ENCODE measurements at places on chromosomes 1 and 21.

DNA sequence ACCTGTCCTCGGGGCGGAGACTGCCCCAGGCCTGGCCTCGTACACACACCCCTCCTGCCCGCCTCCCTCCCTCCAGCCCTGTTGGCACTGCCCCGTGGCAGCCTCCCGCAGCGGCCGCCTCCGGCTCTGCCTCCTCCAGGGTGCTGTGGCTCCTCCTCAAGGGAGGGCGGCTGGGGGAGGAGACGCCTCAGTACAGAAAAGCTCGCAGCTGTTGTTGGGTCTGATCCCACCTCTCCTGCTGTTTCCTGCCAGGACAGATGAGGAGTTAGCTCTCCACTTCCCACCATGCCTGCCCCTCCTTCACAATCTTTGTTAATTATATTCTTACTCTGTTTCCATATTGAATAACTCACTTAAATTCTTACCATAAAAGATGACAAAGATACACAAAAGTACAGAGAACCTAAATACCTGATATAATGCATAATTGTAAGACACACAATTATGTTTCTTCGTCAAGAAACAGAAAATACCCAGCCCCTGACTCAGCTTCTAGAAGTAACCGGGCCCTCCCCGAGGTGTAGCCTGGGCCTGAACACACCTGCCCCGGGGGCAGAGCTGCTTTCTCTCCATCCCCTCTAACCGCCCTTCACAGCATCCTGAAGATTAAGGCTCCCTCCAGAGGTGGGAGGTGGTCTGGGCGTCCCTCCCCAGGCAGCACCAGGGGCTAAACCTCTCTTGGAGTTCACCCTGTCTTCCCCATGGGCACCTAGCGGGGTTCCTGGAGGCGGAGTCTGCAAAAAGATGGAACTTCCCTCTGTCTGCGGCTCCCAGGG lies 30.6 kb upstream of the COL6A1 start:
- DNase-seq, result no peak

DNA sequence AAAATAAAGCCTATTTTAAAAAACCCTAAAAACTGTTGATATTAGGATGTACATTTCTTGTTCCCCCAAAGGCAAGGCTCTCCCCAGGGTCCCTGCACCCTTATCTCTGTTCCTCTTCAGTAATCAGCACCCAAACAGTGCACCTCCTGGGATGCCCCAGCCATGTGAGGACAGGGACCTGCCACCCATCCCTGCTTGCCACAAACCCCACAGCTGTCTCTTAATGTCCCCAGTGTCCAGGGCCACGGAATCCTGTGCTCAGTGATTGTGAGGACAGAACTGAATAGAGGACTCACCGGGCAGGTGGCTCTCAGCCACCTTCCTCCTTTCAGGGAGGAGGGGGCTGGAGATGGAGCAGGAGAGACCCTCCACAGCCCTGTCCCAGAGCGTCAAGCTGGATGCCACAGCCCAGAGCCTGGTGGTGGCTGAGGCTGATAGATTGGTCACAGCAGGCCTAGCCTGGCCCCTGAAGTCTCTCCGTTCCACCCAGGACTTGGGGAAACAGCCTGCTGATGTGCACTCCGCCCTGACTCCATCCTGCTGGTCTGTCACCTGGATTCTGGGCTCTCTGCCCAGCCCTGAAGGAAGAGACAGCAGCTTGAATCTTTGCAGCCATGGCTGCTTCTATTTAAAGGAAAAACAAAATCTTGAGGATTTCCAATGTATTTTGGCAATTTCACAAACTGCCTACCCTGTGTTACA lies 23.1 kb downstream of the RNF187 start:
- DNase-seq, result no peak

GRCh38 chr1:91682882-91683597 lies 182.4 kb downstream of the CDC7 start:
- no peak for DNase-seq

GRCh38 chr1:248622570-248623001 lies 12.3 kb downstream of the OR2T11 start:
- DNase-seq, result no peak

GRCh38 chr21:46182548-46183336 lies 1.5 kb downstream of the SPATC1L start:
- no peak for DNase-seq

DNA sequence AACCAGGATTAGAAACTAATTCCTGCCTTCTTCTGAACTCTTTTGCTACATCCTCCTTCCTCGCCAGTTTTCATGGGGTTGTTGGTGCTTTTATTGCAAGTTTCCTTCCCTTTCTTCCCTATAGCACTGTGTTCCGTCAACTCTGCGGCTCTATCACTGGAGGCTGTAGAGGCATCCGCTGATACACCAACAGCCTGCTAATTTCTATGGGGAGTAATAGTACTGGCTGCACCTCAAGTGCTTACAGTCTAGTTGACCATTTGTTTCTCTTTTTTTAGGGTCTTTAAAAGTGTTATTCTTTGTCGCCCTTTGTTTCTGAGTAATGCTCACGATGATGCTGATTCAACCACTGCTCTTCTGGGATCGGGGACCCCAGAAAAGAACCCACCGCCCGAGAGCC lies 746 bp downstream of the MIS18A start:
- DNase-seq, result no peak

GRCh38 chr1:168397806-168398205 lies 117.1 kb downstream of the TBX19 start:
- DNase-seq, result no peak

- DNase-seq, result no peak
These were observed 16.6 kb downstream of the UTP11 start for GRCh38 chr1:38029081-38029681.

DNA sequence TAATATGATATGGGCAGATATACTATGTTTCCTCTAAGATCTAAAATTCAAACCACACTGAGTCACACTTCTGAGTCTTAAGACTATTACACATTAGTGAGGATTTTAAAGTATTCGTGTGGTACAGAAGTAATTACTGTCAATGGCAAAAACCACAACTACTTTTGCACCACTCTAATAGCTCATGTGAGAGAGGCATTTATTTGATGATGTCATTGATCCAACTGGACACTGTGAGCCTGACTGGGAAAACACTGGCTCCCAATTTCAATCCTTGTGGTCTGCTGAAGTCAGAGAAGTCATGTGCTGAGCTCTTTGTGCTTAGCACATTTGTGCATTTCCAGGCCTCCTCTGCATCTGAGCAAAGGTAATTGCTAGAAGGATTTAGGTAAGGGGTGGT lies 377.8 kb downstream of the USH2A start:
- no peak for DNase-seq

- DNase-seq, result no peak
These were observed 37.2 kb downstream of the TTLL7 start for GRCh38 chr1:83961571-83962295.

DNA sequence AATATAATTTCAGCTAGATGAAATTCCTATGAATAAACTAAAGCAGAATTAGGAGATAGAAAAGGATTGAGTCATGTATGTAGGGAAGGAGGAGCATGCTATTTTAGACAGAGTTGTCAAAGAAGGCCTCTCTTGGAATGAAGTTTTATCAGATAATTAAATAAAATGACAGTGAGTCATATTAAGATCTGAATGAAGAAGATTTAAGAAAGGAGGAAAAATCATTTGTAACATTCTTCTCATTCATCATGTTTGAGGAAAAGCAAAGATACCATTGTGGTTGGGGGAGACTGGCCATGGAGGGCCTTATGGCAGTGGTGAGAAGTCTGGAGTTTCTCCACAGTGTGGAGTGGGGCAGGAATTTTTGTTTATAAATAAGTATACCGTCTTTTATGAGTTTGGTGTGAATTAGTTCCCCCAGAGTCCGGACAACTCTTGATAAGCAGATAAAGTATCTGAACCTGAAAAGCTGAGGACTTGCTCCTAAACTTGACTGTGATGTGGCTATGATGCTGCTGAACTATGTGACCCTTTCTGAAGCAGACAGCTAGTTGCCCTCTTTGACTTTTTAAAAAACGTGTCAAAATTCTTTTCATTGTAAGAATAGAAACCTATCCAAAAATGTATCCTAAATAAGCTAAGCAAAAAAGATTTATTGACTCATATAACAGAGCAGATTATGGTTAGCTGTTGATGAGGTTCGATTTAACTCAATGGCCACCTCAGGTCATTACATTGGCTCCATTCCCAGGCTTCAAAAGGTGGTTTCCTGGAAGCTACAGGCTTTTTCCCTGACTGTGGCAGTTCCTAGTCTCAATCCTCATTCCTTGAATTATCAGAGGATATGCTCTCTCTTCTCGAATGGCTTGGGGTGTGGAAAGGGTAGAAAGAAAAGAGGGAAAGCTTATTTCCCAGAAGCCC lies 90.8 kb downstream of the LHX9 start:
- DNase-seq, result no peak

GRCh38 chr1:221993444-221993948 lies 251.6 kb upstream of the DUSP10 start:
- no peak for DNase-seq

GRCh38 chr1:1344655-1345361 lies 4.4 kb downstream of the DVL1 start:
- no peak for DNase-seq

GRCh38 chr1:94713472-94714141 lies 106.5 kb upstream of the SLC44A3 start:
- DNase-seq, result no peak

DNA sequence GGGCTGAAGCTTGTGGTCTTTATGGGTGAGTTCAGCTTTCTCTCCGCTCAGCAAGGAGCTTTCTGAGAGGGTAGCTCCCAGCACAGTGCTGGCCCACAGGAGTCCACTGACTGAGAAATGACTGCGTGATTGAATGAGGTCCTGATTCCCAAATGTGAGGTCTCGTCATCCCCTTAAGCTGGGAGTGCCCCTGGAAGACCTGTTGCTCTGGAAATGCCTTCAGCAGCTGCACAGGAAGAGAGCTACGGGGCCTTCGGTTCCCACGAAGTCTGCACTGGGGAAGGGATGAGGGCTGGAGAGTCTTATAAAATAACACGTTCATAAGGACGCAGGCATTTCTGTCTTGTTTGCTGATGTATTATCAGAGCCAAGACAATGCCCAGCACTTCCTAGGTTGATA lies 14.0 kb downstream of the TNNT2 start:
- DNase-seq, result no peak

GRCh38 chr1:941588-942383 lies 17.3 kb downstream of the NOC2L start:
- no peak for DNase-seq

GRCh38 chr1:152759453-152760173 lies 1.8 kb downstream of the KPRP start:
- DNase-seq, result no peak

- DNase-seq, result no peak
These were observed at the start of gene MYBPHL for GRCh38 chr1:109306832-109307273. TSS of gene MYBPHL (minus strand) at chr1:109307011. CDS start at chr1:109306991, 20 bp downstream.

- no peak for DNase-seq
These were observed 9.0 kb downstream of the COL18A1 start for GRCh38 chr21:45413922-45414321.

DNA sequence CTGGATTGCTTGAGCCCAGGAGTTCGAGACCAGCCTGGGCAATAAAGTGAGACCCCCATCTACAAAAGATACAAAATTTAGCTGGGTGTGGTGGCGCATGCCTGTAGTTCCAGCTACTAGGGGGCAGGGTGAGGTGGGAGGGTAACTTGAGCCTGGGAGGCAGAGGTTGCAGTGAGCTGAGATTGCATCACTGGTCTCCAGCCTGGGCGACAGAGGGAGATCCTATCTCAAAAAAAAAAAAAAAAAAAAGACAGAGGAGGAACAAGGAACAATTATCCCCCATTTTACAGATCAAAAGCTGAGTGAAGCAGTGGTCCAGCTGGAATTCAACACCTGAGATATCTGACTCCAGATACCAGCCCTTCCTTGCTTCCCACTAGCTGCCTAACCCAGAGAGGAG lies 34.8 kb downstream of the L1TD1 start:
- DNase-seq, result no peak

GRCh38 chr1:189305279-189305678 lies 1172.4 kb downstream of the BRINP3 start:
- no peak for DNase-seq

DNA sequence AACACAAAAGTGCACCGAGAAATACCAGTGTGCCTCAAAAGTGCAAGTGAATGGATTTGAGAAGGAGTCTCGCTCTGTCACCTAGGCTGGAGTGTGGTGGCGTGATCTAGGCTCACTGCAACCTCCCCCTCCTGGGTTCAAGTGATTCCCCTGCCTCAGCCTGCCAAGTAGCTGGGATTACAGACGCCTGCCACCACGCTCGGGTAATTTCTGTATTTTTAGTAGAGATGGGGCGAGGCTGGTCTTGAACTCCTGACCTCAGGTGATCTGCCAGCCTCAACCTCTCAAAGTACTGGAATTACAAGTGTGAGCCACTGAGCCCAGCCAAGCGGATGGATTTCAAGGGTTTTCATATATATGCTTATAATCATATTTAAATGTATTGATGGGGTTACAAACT lies 35.8 kb downstream of the PRRX1 start:
- DNase-seq, result no peak

DNA sequence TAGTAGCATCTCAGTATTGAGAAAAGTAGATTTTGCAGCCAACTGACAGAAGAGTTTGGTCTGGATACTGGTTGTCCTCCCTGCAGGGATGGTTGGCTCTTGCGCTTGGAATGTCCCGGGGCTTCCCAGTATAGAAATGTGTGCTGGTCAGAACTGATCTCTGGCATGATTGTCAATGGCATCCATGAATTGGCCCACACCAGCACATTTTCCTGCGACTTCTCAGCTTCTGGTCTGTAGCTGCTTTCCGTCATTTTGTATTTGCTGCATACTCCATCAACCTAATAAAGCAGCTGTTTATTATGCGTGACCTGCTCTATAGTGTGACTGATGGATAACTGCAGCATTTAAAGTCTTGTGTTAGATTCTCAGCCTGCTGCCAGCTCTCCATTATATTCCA lies 203.7 kb downstream of the S1PR1 start:
- DNase-seq, result no peak

DNA sequence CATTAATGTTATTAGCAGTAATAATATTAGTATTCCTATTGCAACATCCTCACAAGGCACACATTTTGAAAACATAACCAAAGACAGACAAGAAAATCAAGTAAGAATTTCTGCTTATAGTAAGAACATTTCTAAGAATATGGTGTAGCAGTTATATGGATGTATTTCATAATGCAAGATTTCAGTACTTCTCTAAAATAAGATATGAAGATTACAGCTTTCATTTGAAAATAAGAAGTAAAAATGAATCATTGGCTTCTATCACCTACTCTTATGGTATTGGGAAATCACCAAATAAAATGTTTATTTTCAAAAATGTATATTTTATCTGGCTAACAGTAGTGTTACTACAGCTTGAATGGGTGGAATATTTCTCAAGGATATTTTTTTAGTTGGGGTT lies 103.8 kb upstream of the USP25 start:
- DNase-seq, result no peak

- no peak for DNase-seq
These were observed 78.5 kb downstream of the NMNAT2 start for GRCh38 chr1:183339556-183340167.

GRCh38 chr1:114077188-114077587 lies 76.5 kb downstream of the SYT6 start:
- no peak for DNase-seq

GRCh38 chr1:172105230-172105629 lies 263.9 kb downstream of the DNM3 start:
- DNase-seq, result no peak

DNA sequence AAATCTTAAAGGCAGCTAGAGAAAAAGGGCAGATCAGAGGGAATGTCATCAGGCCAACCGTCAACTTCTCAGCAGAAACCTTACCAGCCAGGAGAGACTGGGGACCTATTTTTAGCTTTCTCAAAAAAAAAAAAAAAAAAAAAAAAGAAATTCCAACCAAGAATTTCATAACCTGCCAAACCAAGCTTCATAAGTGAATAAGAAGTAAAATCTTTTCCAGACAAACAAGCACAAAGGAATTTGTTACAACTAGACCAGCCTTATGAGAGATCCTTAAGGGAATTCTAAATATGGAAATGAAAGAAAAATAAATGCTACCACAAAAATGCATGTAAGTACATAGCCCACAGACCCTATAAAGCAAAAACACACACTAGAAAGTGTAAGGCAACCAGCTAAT lies 267.7 kb downstream of the AKT3 start:
- no peak for DNase-seq
